Activated CD4-positive, alpha-beta T cell treated with anti-CD3 and anti-CD28 coated beads for 36 hours (primary cell): ENCODE measurements at places on chromosomes 4 and X. TPM values are rescaled to one million over a fixed set of nuclear protein-coding genes. Genes with fewer than 3 reads are reported as not detected.

ADH1A gene
- total RNA-seq: not detected

ADAMTS3 gene
- not detected for total RNA-seq

ADH1B gene
- not detected for total RNA-seq

PRDM8 gene
- 1.4 TPM for total RNA-seq

SPANXB1 gene
- not detected for total RNA-seq

PCYT1B gene
- total RNA-seq: 0.44 TPM

TBC1D9 gene
- total RNA-seq: 0.11 TPM

DCX gene
- total RNA-seq: not detected

SLC25A6 gene
- 396 TPM for total RNA-seq

RAB39B gene
- total RNA-seq: 17.2 TPM

PARM1 gene
- 0.05 TPM for total RNA-seq

PCDH18 gene
- total RNA-seq: not detected

WDFY3 gene
- total RNA-seq: 2.3 TPM

AMTN gene
- not detected for total RNA-seq

TAF7L gene
- total RNA-seq: not detected

BMP3 gene
- not detected for total RNA-seq

ATP11C gene
- total RNA-seq: 21.6 TPM

BCAP31 gene
- 78.0 TPM for total RNA-seq

NALF2 gene
- total RNA-seq: 0.11 TPM

PTCHD1 gene
- not detected for total RNA-seq
